GM23338 (cell line): ENCODE measurements at places on chromosomes 7 and 10. TPM values are rescaled to one million over a fixed set of nuclear protein-coding genes. Genes with fewer than 3 reads are reported as not detected.
A peak's percentile ranks its signal among the peaks of the same experiment; 100 is the strongest.

GRCh38 chr7:18212758-18213157 is 185.1 kb upstream of the PRPS1L1 start:
- DNase-seq = no peak
- H3K4me3 ChIP-seq = no peak overlapping the region
- no peaks in the 10 kb centered on the region for H3K36me3 ChIP-seq
- no peaks in the 10 kb centered on the region for H3K4me1 ChIP-seq
- H3K27ac ChIP-seq = no peak overlapping the region
- H3K27me3 ChIP-seq = no peaks in the 10 kb centered on the region

DNA sequence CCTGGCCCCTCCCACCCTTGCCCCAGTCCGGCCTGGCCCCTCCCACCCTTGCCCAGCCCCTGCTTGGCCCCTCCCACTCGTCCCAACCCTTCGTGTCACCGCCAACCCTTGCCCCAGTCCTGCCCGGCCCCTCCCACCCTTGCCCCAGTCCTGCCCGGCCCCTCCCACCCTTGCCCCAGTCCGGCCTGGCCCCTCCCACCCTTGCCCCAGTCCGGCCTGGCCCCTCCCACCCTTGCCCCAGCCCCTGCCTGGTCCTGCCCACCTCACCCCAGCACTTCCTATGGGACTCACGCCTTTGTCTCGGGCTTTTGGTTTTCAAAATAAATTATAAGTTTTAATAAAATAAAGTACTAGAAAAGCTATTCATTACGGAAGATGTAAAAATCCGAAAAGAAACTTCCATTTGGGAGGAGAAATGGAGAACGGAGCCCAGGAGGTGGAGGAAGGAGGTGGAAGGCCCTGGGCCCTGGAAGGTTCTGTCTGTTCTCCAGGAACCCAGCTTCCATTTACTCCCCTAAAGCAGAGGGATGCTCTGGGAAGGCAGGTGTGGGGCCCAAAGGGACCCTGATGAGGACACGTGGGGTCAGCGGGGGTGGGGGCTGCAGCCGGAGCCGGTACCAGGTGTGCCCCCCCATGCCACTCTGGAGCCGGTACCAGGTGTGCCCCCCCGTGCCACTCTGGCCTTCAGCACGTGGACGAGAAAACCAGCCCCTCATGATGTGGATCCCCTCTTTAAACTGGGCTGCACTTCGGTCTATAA is 52.2 kb downstream of the PWWP2B start:
- no peaks in the 10 kb centered on the region for H3K36me3 ChIP-seq
- H3K4me3 ChIP-seq = no peak overlapping the region
- H3K27ac ChIP-seq = no peak overlapping the region
- H3K27me3 ChIP-seq = no peaks in the 10 kb centered on the region
- DNase-seq = no peak

GRCh38 chr10:127115100-127115499 is 81.3 kb downstream of the INSYN2A start:
- 0 out of 2 replicates have a peak, but pooled peaks cover 6% of the 10 kb centered on the region for H3K36me3 ChIP-seq
- no peak for DNase-seq
- no peaks in the 10 kb centered on the region for H3K4me1 ChIP-seq
- no peaks in the 10 kb centered on the region for H3K27me3 ChIP-seq
- H3K27ac ChIP-seq = no peak overlapping the region

- no peaks in the 10 kb centered on the region for H3K4me1 ChIP-seq
- H3K4me3 ChIP-seq = no peak overlapping the region
- H3K36me3 ChIP-seq = no peaks in the 10 kb centered on the region
- H3K27ac ChIP-seq = no peak overlapping the region
- no peaks in the 10 kb centered on the region for H3K27me3 ChIP-seq
- no peak for DNase-seq
Observed at GRCh38 chr10:26502986-26503385, 64.8 kb downstream of the APBB1IP start.

DNA sequence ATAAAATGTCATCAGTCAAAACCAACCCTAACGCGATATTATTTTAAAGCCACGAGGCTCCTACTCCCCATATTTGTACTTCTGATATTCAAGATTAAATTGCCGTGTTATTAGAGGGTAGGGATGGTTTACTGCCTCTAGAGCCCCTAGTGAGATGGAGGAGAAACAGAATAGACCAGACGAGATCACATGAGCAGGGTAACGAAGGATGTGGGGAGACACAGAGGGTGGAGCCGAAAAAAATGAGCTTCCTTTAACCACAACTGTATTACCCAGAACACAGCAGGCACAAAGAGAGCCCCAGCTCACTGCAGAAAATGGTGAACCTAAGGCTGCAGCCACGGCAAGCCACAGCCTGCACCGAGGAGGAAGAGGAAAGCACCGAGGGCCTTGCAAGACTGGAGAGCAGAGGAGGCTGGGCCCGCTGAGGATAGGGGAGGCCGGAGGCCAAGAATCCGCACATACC is 14.3 kb downstream of the ZC3HAV1 start:
- H3K27me3 ChIP-seq = no peaks in the 10 kb centered on the region
- H3K4me1 ChIP-seq = peaks cover 35% of the 10 kb centered on the region
- no peak overlapping the region for H3K4me3 ChIP-seq
- no peak for DNase-seq
- H3K27ac ChIP-seq = peak overlapping the region; percentile 80; the same call in 1 of the 2 replicates
- no peaks in the 10 kb centered on the region for H3K36me3 ChIP-seq

GRCh38 chr10:27625452-27626211 is 120.0 kb downstream of the MKX start:
- peak overlapping the region; percentile 49; the same call in 1 of the 2 replicates for H3K4me3 ChIP-seq
- no peaks in the 10 kb centered on the region for H3K36me3 ChIP-seq
- peaks cover 22% of the 10 kb centered on the region for H3K4me1 ChIP-seq
- H3K27ac ChIP-seq = no peak overlapping the region

- H3K27ac ChIP-seq = no peak overlapping the region
- H3K27me3 ChIP-seq = no peaks in the 10 kb centered on the region
- DNase-seq = no peak
Observed at GRCh38 chr10:10279906-10280305, 737.8 kb upstream of the CELF2 start.

GRCh38 chr10:84456126-84456525 is 127.7 kb downstream of the CCSER2 start:
- H3K4me1 ChIP-seq = no peaks in the 10 kb centered on the region
- no peak overlapping the region for H3K27ac ChIP-seq

- no peaks in the 10 kb centered on the region for H3K4me1 ChIP-seq
- no peak overlapping the region for H3K27ac ChIP-seq
- H3K36me3 ChIP-seq = no peaks in the 10 kb centered on the region
- H3K4me3 ChIP-seq = no peak overlapping the region
- no peaks in the 10 kb centered on the region for H3K27me3 ChIP-seq
Observed at GRCh38 chr7:1544896-1545416, 11.0 kb downstream of the TMEM184A start.

GRCh38 chr10:121078672-121079102 is 227.5 kb downstream of the WDR11 start:
- H3K27ac ChIP-seq = no peak overlapping the region
- no peak overlapping the region for H3K4me3 ChIP-seq
- DNase-seq = no peak
- no peaks in the 10 kb centered on the region for H3K36me3 ChIP-seq
- H3K27me3 ChIP-seq = no peaks in the 10 kb centered on the region
- peaks cover 5% of the 10 kb centered on the region; the same call in 1 of the 2 replicates for H3K4me1 ChIP-seq

- peaks cover 14% of the 10 kb centered on the region for H3K4me1 ChIP-seq
- H3K4me3 ChIP-seq = no peak overlapping the region
- no peak for DNase-seq
- peaks cover 3% of the 10 kb centered on the region; the same call in 1 of the 2 replicates for H3K27me3 ChIP-seq
Observed at GRCh38 chr7:30472081-30472783, 6.4 kb downstream of the NOD1 start.

- peak within 1 kb of the TSS; percentile 97 for H3K27ac ChIP-seq
- peaks cover 15% of the 10 kb centered on the region for H3K4me1 ChIP-seq
- peak within 1 kb of the TSS; percentile 99 for H3K4me3 ChIP-seq
- H3K36me3 ChIP-seq = no peaks in the 10 kb centered on the region
- H3K27me3 ChIP-seq = no peaks in the 10 kb centered on the region
- peak; percentile 98 for DNase-seq
Observed at GRCh38 chr10:75111365-75111906, at the start of gene SAMD8. SAMD8 (plus strand) TSS chr10:75111656; CDS start chr10:75150529, 38,873 bp downstream.

DNA sequence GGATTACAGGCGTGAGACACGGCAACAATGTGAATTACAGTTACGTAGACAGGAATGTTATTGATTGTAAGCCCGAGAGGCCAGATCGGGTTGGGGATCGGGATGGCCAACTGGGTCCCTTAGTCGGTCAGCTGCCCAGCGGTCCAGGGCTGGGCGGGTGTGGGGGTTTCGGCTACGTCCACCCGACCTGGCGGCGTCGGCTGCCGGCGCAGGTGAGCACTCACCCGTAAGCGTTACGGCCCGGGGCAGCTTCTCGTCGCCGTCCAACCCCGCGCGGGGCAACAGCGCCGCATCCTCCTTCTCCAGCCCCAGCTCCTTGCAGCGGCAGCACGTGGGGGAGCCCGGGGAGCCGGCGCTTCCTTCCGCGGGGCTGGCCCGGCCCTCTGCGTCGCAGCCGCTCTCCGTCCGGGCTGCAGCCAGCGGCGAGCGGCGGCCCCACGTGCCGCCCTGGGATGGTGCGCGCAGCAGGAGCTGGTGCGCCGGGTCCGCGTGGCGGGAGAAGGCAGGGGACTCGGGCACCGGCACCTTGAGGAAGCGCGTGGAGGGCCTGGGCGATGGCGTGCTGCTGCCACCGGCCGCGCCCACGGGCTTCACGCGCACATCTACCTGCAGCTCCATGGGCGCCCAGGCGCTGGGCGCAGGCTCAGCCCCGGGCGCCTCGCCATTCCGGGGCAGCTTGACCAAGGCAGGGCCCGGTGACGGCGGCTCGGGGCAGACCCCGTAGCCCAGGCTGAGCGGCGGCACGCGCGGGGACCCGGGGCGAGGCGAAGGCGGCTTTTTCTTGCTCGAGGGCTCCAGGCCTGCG is 609 bp downstream of the KLRG2 start:
- peak overlapping the region; percentile 76 for H3K4me3 ChIP-seq
- peaks cover 11% of the 10 kb centered on the region for H3K4me1 ChIP-seq
- no peak overlapping the region for H3K27ac ChIP-seq
- no peaks in the 10 kb centered on the region; the same call in 1 of the 2 replicates for H3K36me3 ChIP-seq
- peaks cover 17% of the 10 kb centered on the region for H3K27me3 ChIP-seq

GRCh38 chr7:146864644-146865043 is 748.0 kb downstream of the CNTNAP2 start:
- H3K4me1 ChIP-seq = 0 out of 2 replicates have a peak, but pooled peaks cover 4% of the 10 kb centered on the region
- H3K27ac ChIP-seq = no peak overlapping the region
- no peaks in the 10 kb centered on the region for H3K27me3 ChIP-seq
- H3K4me3 ChIP-seq = no peak overlapping the region
- no peaks in the 10 kb centered on the region for H3K36me3 ChIP-seq
- peak; percentile 33 for DNase-seq

DNA sequence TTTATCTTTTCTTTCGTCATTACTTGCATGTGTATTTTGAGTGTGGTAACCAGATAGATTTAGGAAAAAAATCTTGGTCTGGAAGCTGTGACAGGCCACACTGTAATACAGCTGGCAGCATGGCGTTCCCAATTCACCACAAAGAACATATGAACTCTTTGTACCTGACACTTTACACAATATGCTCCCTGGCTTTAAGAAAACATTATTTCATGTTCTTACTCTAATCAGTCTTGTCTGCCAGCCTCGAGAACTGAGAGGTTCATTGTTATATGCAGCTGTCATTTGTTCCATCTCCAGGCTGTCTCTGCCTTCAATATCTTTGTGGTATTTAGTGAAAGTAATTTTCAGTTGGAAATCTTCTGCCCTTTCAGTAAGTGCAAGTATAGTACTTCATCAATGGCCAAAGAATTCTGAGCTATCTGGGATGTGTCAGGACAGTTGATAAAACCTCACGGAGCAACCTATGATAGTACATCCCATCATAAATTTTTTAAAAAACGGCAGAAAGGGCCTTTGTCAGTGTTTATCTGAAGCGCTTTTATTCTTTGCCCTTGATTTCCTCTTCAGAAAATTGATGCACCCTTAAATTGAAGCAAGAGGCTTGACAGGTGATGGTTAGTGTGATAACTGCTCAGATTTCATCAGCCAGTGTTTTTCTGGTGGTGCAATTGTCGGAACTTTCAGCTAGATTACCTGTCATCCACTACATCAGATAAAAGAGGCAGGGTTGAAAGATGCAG is 146.3 kb upstream of the SP8 start:
- peaks cover 5% of the 10 kb centered on the region; the same call in 1 of the 2 replicates for H3K4me1 ChIP-seq
- H3K36me3 ChIP-seq = no peaks in the 10 kb centered on the region
- no peak overlapping the region for H3K4me3 ChIP-seq
- no peak overlapping the region for H3K27ac ChIP-seq
- no peaks in the 10 kb centered on the region for H3K27me3 ChIP-seq

- no peaks in the 10 kb centered on the region for H3K36me3 ChIP-seq
- DNase-seq = no peak
- no peaks in the 10 kb centered on the region for H3K27me3 ChIP-seq
- no peak overlapping the region for H3K4me3 ChIP-seq
- no peaks in the 10 kb centered on the region for H3K4me1 ChIP-seq
- H3K27ac ChIP-seq = no peak overlapping the region
Observed at GRCh38 chr10:36220151-36220550, 578.1 kb upstream of the FZD8 start.

DNA sequence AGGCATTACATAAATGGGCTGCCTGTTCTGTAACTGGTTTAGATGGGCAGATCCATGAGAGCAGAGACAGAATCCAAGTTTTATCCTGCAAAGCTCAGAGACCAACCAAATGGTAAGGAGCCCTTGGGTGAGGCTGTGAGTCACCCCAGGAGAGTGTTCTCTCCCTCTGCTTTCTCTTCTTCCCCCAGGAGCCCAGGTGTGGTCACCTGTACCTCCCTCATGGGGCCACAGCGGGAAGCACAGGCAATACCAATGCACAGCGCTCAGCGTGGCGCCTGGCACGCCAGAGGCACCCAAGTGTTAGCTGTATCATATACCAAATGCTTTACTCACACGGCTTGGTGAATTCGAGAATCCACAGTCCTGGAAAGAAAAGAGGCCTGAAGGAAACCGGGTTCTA is 39.4 kb downstream of the CTBP2 start:
- H3K27ac ChIP-seq = peak overlapping the region; percentile 70; the same call in 1 of the 2 replicates
- H3K4me1 ChIP-seq = peaks cover 83% of the 10 kb centered on the region
- no peak overlapping the region for H3K4me3 ChIP-seq
- peaks cover 21% of the 10 kb centered on the region for H3K36me3 ChIP-seq
- DNase-seq = no peak

DNA sequence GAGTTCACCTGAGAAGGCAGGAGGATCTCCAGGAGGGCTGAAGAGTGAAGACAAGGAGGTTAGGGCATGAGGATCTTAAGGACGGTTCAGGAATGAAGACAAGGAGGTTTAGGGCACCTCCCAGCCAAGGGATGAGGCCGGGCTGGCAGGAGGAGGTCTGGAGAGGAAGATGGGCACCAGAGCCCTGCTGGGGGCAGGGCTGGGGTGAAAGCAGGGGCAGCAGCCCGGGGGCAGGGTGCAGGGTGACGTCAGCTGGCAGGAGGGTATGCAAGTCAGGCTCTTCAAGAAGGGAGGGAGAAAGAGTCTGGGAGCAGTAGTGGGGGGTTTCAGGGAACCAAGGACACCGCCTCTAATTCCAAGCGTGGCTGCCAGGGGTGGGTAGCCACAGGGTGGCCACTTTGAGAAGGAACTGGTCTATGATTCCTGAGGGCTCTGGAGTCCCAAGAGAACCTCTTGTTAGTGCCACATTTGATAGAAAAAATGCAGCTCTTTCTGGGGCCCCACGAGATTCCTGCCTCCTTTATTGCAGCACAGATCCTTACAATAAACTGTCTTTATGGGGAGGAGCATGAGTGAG is 101.6 kb downstream of the C10orf90 start:
- H3K4me1 ChIP-seq = peaks cover 28% of the 10 kb centered on the region
- no peaks in the 10 kb centered on the region for H3K27me3 ChIP-seq
- no peak for DNase-seq
- no peak overlapping the region for H3K27ac ChIP-seq
- no peaks in the 10 kb centered on the region; the same call in 1 of the 2 replicates for H3K36me3 ChIP-seq

The NEBL gene
- total RNA-seq = 9.5 and 11.4 TPM in 2 replicates

The CLRN3 gene
- total RNA-seq = not detected in 2 replicates

The MRLN gene
- total RNA-seq = not detected in 2 replicates

The TRIM50 gene
- total RNA-seq = 0.10 TPM in 1 of 2 replicates, not detected in the other

The SORBS1 gene
- total RNA-seq = 35.9 and 47.7 TPM in 2 replicates

The MTG1 gene
- 35.3 and 45.7 TPM in 2 replicates for total RNA-seq

The SH2B2 gene
- 21.9 and 30.3 TPM in 2 replicates for total RNA-seq

The MUC3A gene
- 16.3 and 19.1 TPM in 2 replicates for total RNA-seq

The ACSL5 gene
- not detected in 2 replicates for total RNA-seq
